ENCODE measurements at places on chromosomes 1 and 21.

- peak; percentile 60 for DNase-seq
Measured at GRCh38 chr21:25733859-25734653, 648 bp downstream of the ATP5PF start.

DNA sequence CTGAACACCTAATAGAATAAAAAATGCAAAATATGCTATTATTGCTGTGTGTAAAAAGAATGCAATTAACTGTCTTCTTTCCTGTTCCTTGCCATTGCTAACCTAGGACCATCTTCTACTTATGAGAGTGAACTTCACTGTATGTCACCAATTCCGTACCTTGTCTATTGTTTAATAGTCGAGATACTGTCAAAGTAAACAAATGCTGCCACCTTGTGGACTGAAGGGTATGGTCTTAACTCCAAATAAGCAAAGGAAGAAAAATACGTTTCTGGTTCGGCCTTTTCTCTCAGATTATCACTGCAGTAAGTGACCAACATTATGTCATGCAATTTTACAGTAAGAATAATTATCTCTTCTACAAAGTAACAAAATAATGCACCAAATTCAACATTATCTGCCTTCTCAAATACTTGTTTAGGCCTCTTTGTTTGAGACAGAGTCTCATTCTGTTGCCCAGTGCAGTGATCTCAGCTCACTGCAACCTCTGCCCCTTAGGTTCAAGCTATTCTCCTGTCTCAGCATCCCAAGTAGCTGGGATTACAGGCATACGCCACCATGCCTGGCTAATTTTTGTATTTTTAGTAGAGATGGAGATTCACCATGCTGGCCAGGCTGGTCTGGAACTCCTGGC is 133.4 kb downstream of the COP1 start:
- peak; percentile 92 for DNase-seq

DNA sequence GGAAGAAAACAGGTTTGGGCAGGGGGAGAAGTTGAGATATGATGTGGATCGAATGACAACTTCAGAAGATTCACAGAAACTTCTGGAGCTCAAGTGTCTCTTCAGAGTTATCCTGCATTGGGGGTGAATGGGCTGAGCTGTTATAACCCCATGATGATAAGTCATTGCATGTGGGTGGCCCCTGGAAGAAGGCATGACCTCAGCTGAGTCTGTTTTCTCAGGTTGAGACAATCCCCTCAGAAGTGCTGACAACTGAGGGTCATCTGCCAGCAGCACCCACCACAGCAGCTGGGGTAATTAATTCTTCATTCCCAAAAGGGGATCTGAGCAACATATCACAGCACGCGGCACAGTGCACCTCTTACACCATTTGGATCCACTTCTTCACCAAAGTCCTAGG is 138.6 kb upstream of the CAMK1G start:
- no peak for DNase-seq

- DNase-seq: peak; percentile 73
Measured at GRCh38 chr1:181038399-181038873, 4.7 kb downstream of the MR1 start.

DNA sequence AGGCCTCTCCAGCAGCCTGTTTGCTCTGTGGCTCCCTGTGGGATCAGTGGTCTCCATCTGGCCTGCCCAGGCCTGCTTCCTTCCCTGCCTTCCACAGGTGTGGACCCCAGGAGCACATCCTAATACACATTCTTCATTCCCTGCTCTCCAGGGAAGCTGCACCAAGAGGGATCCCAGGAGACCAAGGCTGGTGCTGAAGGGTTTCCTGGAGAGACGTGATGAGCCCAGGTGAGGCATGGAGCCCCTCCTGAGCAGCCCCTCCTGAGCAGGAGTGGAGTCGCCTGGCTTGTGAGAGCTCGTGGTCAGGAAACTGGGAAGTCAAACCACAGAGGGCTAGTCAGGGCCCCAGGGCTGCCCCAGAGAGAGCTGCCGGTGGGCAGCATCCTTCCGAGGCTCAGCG is 561.4 kb downstream of the MATN1 start:
- no peak for DNase-seq

DNA sequence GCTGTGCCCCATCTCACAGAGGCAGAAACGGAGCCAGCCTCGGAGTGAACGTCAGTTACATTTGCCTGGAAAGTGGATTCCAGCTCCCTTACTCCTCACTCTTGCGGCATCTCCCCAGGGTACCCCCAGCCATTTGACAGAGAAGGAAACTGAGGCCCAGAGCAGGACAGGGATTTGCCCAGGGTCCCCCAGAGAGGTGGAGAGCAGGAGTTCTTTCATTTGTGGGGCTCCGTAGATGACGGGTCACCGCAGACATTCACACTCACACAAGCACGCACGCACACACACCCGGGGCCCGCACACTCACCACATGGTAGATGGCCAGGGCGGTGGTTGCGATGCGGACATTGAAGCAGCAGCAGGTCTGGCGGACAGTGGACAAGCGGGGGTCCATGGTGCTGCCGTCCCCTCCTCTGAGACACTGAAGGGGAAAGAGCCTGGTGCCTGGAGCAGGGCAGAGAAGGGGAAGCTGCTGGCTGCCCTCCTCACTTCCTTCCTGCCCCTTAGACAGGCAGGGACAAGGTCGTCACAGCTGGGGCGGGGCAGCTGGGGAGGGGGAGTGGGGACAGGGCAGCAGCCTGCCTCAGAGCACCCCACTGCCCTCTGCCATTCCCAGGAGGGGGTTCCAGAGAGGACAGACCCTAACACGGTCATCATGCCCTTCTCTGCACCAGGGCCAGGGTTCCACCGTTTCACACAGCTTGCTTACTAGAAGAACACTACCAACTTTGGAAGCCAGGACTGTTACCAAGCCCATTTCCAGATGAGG is at the start of gene LAPTM5:
Gene LAPTM5 (minus strand): TSS at position 423 of the 769 bp plus-strand sequence. CDS start 29 bp downstream, at position 394.
- no peak for DNase-seq

DNA sequence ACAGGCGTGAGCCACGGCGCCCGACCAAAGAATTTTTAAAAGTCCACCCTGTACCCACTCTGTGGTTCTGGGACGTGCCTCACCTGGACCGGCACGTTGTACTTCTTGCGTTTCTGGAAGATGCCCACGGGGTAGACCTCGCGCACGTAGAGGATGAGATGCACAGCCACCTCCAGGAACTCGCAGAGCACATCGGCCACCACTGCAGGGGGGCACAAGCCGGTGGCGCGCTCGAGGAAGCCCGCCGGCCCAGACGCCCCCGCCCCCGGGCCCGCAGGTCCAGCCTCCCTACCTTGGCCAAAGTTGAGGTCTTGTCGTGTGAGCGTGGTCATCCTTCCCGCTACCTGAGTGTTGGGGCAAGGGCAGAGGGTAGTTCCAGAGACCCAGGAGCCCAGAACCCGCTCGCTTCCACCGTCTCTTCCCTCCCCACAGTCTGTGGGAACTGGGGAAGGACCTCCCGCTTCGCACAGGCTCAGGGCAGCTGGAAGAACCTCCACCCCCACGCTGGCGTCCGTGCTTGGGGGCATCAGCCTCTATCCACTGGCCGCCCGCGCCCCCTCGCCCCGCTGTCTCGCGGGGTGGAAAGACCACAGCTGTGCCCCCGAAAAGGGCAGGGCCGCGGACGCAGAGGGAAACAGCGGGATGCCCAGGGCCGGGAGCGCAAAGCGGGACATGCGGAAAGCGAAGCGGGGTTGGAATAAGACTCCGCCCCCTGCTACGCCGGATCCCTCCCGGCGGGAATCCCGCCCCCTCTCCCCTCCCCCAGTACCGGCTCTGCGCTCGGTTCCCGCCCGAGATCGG is 478 bp downstream of the MAD2L2 start:
- DNase-seq: no peak

- no peak for DNase-seq
Measured at GRCh38 chr1:206846487-206846886, 18.9 kb upstream of the IL20 start.

DNA sequence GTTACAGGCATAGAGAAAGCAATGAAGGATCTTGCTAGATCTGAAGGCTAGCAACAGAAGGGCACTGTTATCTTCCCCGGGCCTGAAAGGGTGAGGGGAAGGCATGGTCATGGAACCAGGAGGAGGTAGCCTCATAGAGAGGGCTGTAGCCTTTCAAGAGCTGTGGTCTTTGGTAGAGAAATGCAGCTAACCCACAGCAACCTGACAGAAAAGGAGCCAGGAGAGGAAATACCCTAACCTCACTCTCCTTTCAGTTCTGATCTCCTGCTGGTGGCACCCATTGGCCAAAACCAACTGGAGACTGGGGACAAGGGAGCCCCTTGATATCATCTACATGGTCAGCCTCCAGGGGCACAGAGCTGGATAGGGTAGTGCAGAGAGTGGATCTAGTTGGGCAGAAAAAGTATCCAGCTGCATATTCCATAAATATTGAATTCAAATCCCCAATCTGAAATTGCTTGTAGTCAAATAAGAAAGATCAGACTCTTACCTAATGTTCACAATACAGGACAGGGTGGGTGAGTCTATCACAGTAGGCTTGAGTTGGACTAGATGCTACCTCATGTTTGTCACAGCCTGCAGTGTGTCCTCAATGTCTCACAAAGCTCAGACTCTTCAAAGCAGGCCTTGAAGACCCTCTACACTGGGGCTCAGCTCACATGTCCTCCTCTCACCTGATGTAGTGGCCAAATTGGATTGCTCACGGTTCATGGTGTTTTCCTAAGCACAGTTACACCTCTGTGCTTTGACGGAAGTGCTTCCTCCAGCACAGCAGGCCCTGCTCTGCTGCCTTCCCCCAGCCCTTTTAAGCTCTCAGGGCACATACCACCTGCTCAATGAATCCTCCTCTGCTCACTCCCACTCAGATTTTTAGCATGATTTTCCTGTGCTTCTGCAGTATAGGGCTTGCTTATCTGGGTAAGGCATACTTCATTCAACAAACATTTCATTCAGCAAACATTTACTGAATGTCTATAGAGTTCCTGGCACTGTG is 74.1 kb upstream of the JUN start:
- no peak for DNase-seq

- peak; percentile 62 for DNase-seq
Measured at GRCh38 chr1:110003747-110004428, 19.3 kb downstream of the AHCYL1 start.

DNA sequence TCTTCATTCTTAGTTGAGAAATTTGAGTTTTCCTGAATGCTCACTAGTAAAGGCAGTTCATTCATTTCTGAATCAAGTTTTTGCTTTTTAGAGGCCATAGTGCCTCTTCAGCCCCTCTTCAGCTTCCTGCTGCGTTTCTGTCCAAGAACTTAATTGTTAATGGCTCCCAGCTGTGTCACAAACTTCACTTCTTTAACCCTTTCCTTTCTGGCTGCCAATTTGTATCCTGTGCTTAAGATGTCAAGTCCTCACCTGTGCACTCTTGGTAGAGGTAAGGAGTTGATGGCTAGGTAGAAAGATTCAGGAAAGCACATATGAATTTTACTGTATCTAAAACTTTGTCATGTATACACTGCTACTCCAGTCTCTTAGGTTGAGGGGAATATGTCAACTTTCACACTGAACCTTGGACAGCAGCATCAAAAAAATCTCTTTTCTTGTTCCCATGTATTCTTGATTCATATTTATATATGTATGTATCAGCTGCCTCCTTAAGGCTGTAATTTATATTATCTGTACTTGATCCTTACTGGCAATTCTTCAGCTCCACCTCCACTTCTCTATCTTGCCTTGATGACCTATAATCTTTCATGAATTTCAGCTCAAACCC is 612.8 kb downstream of the LMO4 start:
- DNase-seq: no peak

- DNase-seq: no peak
Measured at GRCh38 chr1:206812471-206812870, 40.2 kb upstream of the IL10 start.

GRCh38 chr1:216849146-216849545 is 125.9 kb upstream of the ESRRG start:
- DNase-seq: no peak

- DNase-seq: peak; percentile 22
Measured at GRCh38 chr1:88800382-88801051, 90.8 kb downstream of the GTF2B start.

DNA sequence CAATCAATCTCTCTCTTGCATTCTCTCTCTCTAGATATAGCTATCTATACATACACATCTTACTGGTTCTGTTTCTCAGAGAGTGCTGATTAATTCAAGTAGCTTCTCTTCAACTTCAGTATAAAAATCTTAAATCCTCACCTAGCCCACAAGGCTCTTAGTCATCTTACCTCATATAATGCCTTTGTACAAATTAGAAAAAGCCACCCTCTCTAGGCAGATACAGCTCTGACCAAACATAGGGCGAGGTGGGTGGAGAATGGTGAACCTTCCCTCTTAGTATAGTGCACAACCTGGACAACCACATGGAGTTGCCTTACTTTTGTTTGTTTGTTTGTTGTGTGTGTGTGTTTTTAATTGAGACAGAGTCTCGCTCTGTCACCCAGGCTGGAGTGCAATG is 5.1 kb upstream of the INAVA start:
- DNase-seq: no peak

- no peak for DNase-seq
Measured at GRCh38 chr1:41535716-41536115, 51.2 kb upstream of the EDN2 start.

GRCh38 chr1:54887665-54888071 is 673 bp upstream of the DHCR24 start:
- no peak for DNase-seq

- DNase-seq: peak; percentile 62
Measured at GRCh38 chr1:170562646-170563338, 30.8 kb downstream of the GORAB start.

DNA sequence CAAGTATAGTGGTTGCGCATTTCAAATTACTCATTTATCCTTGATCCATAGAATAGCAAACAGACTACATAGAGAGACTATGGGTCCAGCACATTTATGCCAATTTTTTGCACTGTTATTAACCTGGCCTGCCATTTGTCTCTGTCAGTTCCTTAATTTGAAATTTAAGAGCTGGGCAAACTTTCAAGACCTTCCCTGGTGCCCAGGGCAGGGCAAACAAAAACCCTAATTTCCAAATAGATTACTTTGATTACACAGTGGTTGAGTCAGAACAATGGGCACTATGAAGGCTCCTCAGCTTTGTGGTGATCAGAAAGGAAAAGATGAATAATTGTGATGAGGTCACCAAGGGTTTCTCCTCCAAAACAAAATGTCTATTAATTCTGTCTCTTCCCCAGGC is 80.6 kb downstream of the TNFSF18 start:
- DNase-seq: no peak

GRCh38 chr1:226050133-226050532 is 12.4 kb upstream of the H3-3A start:
- DNase-seq: no peak
